ENCODE measurements at places on chromosomes 7 and 10.

- DNase-seq, result no peak
- H3K4me1 ChIP-seq, result peaks cover 20% of the 10 kb centered on the region
- no peaks in the 10 kb centered on the region for H3K36me3 ChIP-seq
- H3K27ac ChIP-seq, result peak overlapping the region; percentile 79
Measured at GRCh38 chr7:151630851-151631569, 111.3 kb upstream of the RHEB start.

DNA sequence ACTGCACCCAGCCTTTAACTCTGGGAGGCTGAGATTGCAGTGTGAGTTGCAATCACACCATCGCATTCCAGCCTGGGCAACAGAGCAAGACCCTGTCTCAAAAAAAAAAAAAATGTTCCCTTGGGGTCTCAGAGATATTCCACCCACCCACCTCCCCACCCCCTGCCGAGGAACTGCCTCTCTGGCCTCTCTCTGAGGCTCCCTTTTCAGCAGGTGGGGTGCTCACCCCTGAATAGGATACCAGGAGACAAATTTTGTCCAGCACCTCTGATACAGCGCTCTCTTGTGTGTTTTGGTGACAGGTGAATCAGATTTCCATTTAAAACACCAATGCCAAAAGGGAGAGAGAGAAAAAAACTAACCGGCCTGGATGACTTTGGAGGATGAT, 92.6 kb upstream of the KIF5B start:
- H3K27ac ChIP-seq, result peak overlapping the region; percentile 52
- DNase-seq, result no peak
- peaks cover 3% of the 10 kb centered on the region for H3K36me3 ChIP-seq
- H3K4me3 ChIP-seq, result no peak overlapping the region
- H3K27me3 ChIP-seq, result no peaks in the 10 kb centered on the region

DNA sequence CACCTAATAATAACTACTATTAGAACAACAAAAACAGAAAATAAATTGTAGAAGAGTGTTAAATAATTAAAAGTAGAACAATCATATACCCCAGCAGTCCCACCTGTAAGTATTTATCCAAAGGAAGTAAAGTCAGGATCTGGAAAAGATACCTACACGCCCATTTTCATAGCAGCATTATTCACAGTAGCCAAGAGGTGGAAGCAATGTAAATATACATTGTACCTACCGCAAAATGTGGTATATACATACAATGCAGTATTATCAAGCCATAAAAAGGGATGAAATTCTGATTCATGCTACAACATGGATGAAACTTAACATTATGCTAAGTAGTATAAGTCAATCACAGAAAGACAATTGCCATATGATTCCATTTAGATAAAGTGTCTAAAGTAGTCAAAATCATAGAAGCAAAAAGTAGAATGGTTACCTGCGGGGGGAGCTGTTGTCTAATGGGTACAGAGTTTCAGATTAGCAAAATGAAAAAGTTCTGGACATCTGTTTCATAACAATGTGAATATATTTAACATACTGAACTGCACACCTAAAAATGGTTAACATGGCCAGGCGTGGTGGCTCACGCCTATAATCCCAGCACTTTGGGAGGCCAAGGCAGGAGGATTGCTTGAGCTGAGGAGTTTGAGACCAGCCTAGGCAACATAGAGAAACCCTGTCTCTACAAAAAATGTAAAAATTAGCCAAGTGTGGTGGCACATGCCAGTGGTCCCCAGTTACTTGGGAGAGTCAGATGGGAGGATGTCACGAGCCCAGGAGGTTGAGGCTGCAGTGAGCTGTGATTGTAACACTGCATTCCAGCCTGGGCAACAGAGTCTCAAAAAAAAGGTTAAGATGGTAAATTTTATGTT, 6.0 kb upstream of the TMED4 start:
- peaks cover 4% of the 10 kb centered on the region for H3K4me1 ChIP-seq
- no peak overlapping the region for H3K27ac ChIP-seq
- peak; percentile 59 for DNase-seq

DNA sequence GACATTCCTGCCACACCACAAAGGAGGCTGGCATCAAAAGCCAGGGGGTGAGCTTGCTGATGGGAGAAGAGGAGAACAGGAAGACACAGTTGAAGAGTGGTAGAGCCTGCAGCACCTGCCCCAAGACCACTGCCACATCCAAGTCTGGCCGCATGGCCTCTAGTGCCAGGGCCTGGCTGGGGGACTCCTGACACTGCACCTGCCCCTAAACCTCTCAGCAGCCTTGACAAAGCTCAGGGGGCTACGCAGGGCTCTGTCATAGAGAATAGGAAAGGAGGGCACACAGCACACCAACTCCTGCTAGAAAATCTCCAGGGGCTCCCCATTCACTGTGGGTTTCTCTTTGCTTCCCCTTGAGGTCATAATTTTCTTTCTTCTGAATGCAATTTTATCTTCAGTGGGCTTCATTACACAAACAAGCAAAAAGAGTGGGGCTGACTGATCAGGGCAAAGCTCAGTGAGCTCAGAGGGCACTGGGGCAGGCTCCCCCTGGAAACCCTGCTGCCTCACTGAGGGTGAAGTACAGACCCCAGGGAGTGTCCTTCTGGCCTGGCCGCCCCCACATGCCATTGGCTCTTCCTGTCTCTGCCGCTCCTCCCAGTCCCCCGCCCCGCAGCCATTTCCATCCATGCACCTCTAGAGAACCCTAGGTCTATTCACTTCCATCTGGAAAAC, 37.2 kb downstream of the VOPP1 start:
- peaks cover 96% of the 10 kb centered on the region for H3K4me1 ChIP-seq
- no peaks in the 10 kb centered on the region for H3K27me3 ChIP-seq
- H3K4me3 ChIP-seq, result peak overlapping the region; percentile 69
- peak; percentile 26 for DNase-seq
- H3K36me3 ChIP-seq, result peaks cover 24% of the 10 kb centered on the region
- peak overlapping the region; percentile 98 for H3K27ac ChIP-seq

DNA sequence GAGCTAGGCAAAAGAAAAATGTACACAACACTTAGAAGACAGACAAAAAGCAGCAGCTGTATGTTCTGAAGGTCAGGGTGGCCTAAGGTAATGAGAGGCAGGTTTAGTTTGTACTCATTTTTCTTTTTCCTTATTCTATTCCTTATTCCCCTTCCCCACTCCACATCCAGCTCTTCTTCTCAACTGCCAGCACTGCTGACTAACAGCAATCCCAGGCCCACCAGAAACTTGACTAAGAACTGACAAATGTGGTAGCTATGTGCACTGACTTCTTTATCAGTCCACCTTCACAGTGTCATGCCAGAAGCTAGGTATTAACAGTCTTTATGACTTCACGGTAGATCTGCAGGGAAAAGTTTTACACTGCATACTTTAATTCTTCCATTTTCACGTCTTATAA, 6.1 kb downstream of the COPG2 start:
- no peaks in the 10 kb centered on the region for H3K27me3 ChIP-seq
- no peak for DNase-seq
- no peak overlapping the region for H3K4me3 ChIP-seq
